ENCODE measurements at places on chromosomes 5 and 9.
A peak's percentile ranks its signal among the peaks of the same experiment; 100 is the strongest.

- DNase-seq = no peak
Measured at GRCh38 chr5:130601-131131, 38.7 kb downstream of the PLEKHG4B start.

- no peak for DNase-seq
Measured at GRCh38 chr9:4674783-4675182, 4.6 kb upstream of the CDC37L1 start.

DNA sequence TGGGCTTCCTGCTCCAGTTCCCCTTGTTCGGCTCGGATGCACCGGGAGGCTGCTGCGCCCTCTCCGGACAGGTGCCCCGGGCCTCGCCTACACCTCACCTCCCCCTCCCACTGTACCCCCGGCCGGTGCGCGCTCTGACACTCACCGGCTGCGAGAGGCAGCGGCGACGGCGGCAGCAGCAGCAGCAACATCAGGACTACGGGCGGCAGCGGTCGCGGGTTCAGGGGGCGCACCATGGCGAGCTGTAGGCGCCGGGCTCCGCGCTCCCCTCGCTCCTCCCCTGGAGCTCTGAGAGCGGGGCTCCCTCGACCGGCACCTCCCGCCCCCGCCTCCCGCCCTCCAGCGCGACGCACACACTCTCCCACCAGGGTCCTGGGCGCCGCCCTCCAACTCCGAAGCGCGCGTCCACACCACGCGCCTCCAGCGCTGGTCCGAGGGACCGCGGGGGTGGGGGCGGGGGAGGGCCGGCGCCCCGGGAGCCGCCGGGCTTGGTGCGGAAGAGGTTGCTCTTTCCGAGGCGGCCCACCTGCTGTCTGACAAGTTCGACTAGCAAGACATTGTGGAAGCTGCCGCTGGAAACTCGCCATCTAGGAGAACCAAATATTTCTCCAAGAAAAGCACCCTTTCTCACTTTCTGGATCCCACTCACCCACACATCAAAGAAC is at the start of gene GFRA3:
Gene GFRA3 (minus strand): TSS at position 433 of the 665 bp plus-strand sequence. CDS start 197 bp downstream, at position 236.
- DNase-seq = peak; percentile 58

DNA sequence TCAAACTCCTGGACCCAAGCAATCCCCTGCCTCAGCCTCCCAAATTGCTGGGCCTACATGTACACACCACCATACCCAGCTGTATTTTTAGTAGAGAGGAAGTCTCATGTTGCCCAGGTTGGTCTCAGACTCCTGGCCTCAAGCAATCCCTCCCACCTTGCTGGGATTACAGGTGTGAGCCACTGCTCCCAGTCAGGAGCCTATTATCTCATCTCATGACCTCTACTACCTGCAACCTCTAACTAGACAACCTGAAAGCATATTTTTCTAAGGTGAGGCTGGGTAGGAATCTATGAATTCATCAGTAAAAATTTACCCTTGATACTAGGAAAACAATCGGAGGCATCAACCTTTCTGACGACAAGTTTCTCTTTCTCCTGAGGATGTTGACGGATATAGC is 10.0 kb downstream of the FAM13B start:
- DNase-seq = no peak

- DNase-seq = no peak
Measured at GRCh38 chr5:117131048-117131679, 556.5 kb upstream of the SEMA6A start.

DNA sequence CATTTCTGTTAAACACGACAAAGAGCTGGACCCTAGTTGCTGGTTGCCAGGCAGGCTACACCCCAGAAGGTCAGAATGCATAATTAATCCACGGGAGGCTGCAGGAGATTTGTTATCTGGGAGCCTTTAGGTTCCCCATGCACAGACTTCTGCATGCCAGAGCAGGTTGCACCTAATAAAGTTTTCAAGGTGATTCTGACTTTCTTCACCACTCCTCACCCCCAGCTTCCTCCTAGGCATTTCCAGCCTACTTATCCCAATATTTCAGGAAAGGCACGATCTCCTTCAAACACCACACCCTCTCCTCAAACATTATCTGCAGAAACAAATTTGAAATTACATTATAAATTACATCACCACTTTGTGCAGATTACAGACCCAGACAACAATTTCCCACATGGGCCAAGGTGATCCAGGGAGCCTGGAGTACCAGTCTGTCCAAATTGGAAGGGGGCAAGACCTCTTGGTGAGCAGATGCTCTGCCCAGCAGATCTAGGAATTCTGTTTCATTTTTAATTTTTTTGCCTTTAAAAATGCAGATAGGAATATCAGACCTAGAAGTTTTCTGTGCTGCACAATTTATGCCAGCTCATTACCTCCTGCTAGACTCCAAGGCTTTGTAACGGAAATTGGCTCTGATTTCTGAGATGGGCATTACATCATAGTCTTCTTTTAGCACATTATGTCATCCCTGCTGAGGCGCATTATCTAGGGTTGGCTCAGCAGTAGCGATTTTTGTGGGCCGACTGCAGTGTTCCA is 363.4 kb upstream of the SLC30A5 start:
- no peak for DNase-seq

DNA sequence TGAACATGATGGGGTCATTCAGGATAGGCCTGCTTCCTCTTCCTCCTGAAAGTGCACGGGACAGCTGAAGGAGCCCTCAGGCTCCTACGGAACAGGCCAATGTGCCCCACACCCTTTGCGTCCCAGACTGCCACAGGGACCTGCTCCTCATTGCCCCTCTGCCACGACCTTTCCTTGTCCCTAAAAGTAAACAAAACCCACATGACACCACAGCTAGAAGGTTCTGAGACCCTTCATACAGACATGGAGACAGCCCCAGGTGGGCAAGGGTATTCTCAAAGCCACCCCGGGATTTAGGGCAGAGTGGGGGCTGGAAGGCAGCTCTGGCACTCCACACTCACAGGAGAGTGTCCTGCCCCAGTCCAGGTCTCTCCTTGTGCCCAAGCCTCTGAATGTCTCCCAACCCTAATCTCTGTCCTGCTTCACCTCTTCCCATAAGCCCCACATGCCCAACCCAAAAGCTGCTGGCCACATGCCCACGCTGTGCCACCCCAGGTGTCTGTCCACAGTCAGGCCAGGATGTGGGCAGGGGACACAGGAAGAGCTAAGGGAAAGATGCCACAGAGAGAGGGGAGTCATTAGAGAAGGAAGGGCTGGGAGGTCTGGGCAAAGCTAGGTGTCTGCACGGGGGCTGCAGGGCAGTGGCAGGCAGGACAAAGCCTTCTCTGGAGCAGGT is 800 bp downstream of the AMBP start:
- DNase-seq = no peak

DNA sequence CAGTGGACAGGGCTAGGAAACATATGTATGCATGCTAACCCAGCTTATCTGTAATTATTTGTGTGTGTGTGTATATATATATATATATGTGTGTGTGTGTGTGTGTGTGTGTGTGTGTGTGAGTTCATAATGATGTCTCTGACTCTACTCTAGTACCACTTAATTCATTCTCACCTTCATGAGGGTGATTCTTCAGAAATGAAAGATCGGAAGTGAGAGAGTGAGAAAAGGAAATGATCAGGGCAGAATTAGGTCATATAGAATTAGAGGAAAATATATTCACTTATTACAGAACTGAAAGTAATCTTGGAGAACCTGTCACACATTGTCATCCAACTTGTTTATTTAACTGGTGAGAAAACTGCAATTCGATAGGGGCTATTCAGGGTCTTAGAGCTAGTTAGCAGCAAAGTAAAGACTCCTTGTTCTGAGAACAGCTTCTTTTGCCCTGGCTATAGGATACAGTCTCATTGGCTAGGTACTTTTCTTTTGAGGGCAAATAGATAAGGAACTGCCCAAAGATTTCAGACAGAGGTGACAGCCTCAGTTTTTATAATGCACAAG is 58.8 kb downstream of the C9orf153 start:
- DNase-seq = no peak

- no peak for DNase-seq
Measured at GRCh38 chr9:136946228-136947027, 1.4 kb downstream of the C8G start.

DNA sequence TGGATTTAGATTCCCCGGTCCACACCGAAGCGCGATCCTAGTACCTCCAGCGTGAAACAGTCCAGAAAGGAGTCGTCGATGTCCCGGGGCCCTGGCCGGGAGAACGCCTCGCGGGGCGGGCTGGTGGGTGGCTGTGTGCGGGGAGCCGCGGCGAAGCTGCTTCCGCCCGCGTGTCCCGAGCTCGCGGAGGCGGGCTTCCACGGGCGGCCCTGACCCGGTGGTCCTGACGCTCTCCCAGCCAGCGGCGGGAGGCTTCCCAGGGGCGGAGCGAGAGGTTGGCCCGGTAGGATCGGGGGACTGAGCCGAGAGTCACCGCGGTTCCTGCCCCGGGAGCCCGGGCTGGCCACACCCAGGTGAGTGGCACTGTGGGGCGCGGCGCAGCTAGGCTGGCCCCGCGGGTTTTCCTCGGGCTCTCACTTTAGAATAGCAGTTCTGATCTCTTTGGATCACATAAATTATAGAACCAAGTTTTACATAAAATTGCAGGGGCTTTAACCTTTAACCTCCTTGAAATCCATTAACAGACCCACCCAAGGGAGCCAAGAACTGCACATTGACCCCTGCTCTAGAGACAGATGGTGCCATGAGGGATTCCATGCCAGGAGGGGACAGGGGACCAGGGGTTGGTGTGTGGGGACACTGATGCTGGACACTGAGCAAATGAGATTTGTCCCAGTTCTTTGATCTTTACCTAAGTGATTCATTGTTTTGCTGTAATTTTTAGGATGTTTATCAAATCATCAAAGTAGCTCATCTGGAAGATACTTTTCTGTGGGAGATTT is 29.2 kb upstream of the IL31RA start:
- no peak for DNase-seq

- no peak for DNase-seq
Measured at GRCh38 chr9:4237748-4238511, 61.9 kb downstream of the GLIS3 start.

DNA sequence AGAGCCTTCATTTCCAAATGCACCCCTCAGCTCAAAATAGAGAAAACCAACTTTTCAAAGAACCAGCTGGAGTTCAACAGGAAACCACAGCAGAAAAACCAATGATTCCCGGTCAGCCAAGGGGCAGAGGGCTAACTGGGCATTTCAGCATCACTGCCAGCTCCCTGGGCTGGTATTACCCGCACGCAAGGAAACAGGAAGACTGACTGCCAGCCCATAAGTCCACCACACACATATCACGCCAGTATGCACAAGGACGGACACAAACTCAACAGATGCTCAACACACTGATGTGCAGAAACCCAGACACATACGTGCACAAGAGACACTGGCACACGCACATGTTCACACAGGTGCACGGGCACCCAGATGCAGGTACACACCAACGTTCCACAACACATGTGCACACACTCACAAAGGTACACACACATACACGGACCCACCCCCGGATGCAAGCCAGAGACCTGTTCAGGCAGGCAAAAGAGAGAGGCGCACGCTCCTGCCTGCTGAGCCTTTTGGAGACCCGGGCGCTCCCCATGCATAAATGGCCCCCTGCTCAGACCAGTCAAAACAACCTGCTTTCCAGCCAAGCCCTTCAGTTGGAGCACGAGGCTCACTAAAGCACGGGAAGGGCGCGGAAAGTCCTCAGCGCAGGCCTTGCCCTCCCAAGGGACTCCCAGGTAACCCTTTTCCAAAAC is 2.1 kb downstream of the ADAMTS2 start:
- no peak for DNase-seq

DNA sequence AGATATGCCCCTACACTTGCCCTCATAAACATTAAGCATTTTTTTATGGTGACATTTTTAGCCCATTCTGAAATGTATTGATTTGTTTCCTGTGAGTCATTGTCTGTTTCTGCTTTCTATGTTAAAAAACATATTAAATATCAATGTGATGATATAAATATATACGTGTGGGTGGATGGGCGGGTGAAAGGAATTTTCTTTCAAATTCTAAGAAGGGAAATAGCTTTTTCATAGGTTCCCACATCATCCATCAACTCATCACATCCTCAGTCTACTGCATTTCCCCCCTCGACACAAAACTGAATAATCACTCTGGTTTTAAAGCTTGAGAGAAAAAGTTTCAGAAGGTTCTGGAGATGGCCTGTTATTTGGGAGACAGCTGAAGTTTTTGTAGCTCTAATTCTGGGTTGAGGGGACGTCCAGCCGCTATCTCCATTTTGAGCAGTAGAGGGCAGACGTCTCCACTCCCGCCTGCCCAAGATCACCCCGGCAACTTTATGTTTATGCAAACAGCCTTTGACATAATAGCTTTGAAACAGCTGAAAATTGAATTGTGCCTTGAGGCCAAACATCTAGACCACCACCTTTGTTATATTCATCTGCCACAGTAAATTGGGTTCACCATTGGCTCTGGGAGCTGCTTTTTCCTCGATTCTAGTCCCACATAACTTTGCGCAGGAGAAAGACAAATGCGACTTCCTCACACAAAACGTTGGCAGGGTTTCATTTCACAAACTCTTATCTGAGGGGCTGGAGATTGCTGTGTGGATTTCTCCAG is 216.2 kb upstream of the CLINT1 start:
- DNase-seq = peak; percentile 62

GRCh38 chr5:6520201-6520600 is 71.5 kb downstream of the UBE2QL1 start:
- no peak for DNase-seq

DNA sequence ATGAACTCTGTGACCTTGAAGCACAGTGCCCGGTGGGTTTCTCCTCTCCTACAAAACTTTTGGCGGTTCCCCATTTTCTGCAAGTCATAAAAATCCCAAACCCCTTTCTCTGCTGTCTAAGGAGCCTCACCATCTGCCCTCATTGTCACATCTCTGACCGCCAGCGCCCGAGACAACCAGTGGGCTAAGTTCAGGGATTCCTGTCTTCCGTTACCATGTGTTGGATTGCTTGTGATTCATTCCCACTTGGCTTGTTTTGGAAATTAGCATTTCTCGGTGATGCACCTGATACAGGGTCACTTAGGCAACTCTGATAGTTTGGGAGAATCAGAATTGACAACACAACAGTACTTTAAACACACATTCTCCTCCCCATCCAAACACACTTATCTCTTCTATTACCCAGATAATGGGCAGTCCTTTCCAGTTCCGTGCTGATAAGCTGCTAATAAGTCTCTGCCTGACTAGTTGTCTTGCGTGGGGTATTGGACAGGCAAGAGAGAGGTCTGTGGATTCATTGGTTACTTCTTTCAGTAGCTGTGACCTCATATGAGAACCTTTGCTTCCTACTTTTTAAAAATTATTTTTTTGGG is 70.0 kb upstream of the KLF4 start:
- DNase-seq = no peak

- no peak for DNase-seq
Measured at GRCh38 chr9:116074658-116075057, 78.9 kb upstream of the PAPPA start.

DNA sequence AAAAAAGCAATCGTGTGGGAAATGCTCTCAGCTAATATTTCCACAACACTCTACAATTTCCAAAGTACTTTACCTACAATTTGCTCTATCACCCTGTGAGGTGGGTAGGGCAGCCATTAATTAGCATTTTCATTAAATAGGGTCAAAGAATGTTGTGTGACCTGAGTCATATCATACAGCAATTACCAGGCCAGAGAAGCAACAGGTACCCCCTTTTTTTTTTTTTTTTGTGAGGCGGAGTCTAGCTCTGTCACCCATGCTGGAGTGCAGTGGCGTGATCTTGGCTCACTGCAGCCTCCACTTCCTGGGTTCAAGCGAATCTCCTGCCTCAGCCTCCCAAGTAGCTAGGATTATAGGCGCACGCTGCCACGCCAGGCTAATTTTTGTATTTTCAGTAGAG is 108.8 kb upstream of the RETREG1 start:
- DNase-seq = no peak

- DNase-seq = no peak
Measured at GRCh38 chr5:113806904-113807303, 293.4 kb downstream of the YTHDC2 start.
